Right lobe of liver (tissue), 6 donors: ENCODE measurements at places on chromosomes 3 and 15. TPM values are rescaled to one million over a fixed set of nuclear protein-coding genes. Genes with fewer than 3 reads are reported as not detected.

GPR149 gene
- not detected for total RNA-seq

LYZL4 gene
- not detected for total RNA-seq

- no peak overlapping the region for H3K27ac ChIP-seq
- H3K36me3 ChIP-seq = no peaks in the 10 kb centered on the region
- DNase-seq = no peak
- H3K27me3 ChIP-seq = no peaks in the 10 kb centered on the region
- H3K4me1 ChIP-seq = no peaks in the 10 kb centered on the region
- no peak overlapping the region for H3K4me3 ChIP-seq
These were observed 101.6 kb upstream of the ANKRD28 start for GRCh38 chr3:15899388-15899787.

DNA sequence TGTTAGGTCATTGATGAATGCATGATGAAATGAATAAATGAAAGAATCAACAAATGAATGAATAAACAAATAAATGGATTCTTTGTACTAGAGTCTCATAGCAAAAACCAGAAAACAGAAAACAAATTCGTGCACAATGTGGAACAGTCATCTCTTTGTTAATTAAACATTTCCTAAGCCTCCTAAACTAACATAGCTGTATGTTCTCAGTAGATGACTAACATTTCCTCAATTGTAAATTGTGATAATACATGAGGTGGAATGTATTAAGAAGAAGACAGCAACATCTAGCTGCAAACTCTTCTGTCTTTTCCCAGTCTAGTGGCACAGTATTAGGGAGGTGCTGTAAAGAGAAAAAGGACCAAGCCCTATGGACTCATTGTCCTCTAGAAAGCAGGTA is 1021.0 kb downstream of the MCTP2 start:
- H3K27me3 ChIP-seq = no peaks in the 10 kb centered on the region
- H3K27ac ChIP-seq = no peak overlapping the region
- no peaks in the 10 kb centered on the region for H3K36me3 ChIP-seq
- no peak overlapping the region for H3K4me3 ChIP-seq
- no peak for DNase-seq
- H3K4me1 ChIP-seq = no peaks in the 10 kb centered on the region
